ENCODE measurements at places on chromosomes 4 and X.
A peak's percentile ranks its signal among the peaks of the same experiment; 100 is the strongest.

DNA sequence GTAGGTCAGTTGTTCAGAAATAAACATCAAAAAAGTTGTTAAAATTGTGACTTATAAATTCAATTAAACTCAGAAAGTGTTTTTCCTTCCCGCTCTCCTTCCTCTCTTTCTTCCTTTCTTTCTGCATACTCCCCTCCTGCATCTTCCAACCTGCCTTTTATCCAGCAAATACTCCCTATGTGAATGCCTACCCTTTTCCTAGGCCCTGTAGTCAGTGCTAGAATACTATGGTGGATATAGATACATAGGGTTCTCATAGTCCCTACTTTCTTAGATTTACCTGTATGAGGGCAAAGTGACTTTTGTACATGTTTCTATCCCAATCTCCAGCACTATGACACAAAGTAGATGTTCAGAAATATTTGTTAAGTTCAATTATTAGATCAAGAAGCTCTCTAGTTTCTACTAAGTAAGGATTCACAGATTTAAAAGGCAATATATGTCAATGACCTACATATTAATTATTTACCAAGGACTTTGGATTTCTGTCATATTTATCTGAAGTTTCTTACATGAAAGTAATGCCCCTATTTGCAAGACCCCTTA is 732 bp downstream of the SULT1E1 start:
- DNase-seq, result no peak

DNA sequence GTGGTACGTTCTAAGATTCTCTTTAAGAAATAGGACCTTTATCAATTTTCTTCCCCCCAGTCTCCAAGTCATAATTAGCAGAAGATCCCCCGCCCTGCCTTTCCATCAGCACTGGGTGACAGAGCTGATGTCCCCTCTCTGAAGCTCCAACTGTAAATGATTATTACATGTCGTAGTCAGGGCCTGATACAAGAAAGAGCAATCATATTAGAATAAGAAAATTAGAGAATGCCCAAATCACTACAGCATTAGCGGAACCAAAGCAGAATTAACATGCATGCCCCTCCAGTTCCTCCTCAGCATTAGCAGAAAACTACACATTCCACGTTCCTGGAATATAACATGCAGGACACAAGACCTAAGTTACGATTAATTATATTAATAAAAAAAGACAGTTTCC is 717 bp downstream of the GPM6B start:
- no peak for DNase-seq

- DNase-seq, result no peak
These were observed 83.3 kb downstream of the SNCA start for GRCh38 chr4:89753601-89754066.

DNA sequence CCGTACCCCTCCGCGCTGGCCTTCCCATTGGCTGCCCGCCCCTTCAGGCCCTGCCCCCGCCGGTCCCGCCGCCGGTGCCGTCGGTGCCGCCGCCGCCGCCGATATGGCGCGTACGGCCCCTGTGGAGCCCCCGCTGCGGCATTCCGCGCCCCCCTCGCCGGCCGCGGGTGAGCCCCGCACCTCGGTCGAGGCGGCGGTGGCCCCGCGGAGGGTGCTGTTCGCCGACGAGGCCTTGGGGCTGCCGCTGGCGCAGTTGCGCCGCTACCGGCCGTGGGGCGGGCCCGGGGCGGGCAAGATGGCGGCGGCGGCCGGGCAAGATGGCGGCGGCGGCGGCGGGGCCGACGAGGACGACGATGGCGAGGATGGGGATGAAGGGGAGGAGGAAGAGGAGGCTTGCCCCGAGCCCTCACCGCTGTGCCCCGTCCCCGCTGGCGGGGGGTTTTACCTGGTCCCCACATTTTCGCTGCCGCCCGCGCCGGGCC is at the start of gene PPP1R3F:
TSS of gene PPP1R3F (plus strand) at position 27 of the 482 bp plus-strand sequence. CDS start at position 104, 77 bp downstream.
- no peak for DNase-seq

DNA sequence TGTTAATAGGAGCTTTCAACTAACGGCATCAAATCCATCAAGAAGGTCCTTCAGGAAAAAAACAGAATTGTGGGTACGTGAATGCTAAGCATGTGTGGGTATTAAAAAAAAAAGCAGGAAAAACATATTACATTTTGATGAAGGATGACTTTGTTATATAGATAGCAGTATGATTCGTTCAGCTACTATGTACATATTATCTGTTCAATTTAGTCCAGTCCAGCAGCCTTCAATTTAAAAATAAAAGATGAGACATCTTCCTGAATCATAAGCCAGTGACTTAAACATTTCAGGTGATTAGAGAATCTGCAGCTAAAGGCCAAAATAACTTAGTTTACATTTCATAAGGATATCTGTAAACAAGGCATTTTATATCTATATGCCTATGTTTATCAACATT is 63.4 kb downstream of the LCORL start:
- no peak for DNase-seq

DNA sequence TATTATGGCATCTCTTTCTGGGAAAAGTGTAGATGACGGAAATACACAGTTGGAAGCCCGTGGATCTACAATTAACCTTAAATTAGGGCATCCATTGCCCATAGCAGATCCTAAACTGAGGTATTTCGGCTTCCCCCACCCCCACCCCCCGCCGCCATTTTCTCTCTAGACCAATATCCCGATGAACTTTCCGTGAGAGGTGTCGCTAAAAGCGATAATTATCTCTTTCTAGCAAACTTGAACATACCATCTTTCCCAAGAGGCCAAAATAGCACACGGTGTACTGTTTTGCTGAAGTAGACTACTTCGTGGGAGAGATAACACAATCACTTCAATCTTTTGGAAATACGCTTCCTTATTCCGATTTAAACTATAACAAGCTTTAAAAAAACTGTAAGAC is 554 bp downstream of the KLHL15 start:
- DNase-seq, result no peak

- no peak for DNase-seq
These were observed 46.6 kb downstream of the FAM193A start for GRCh38 chr4:2583092-2583491.

GRCh38 chr4:168648929-168649328 is 152.1 kb downstream of the PALLD start:
- no peak for DNase-seq

DNA sequence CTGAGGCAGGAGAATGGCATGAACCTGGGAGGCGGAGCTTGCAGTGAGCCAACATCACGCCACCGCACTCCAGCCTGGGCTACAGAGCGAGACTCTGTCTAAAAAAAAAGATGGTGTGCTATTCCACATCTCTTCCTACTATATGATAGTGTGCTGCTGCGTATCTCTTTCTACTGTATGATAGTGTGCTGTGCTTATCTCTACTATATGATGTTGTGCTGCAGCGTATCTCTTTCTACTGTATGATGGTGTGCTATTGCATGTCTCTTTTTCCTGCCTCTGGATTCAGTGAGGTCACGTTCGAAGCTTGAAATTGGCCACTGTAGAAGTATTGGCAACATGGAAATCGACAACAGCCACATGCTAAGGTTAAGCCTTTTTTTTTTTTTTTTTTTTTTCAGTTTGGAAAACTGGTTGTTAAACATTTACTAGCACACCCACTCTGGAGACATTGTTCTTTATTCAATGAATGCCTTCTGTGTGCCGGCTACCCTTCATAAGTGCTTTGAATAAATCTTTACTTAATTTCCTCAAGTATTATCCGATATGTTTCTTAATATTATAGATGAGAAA is 31.0 kb downstream of the ARFIP1 start:
- DNase-seq, result no peak

DNA sequence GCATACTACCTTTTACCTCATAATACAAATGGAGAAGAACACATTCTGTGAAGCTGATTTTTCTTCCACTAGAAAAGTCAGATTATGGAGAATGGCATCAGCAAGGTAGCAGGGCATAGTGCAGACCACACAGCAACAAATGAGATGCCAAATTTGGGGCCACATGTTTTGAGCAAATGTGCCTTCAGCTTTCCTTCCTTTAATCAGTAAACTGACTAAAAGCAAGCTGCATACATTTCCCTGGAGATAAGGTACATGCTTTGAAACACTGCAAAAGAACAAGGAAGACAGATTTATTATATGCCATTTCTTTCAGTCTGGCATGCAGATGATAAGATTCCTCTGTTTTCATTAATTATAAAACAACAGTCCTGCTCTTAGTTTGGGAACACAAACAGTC is 67.1 kb upstream of the GUCY1A1 start:
- no peak for DNase-seq

DNA sequence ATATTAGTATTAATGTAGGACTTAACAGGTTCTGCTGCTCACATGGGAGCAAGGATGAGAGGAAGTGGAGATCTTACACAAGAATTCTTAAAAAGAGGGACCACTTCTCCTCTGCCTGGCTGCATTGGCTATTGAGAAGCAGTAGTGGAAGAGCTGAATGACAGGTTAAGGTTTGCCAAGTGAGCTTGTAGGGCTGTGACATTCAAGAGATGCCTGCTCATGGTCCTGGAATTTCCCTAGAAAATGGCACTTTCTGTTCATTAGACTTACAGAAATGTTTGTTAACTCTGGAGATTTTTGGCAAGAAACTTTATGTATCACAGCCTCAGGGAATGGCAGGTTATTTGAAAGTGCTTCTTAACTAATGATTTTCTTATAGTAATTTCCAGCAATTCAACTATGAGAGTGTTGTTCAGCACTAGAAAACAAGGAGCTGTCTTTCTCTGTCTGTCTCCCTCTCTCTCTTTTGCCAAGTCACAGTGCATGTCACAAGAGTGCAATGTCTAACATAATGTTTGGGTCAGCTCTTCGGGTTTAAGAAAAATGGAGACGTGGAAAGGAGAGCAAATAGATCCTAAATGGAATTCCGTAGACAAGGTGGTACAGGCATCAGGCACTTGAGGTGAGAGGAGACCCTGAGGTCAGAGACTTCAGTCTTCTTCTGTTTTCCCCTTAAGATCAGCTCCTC is 8.3 kb upstream of the NAP1L5 start:
- DNase-seq, result no peak

- peak; percentile 24 for DNase-seq
These were observed 88.3 kb downstream of the ZAR1 start for GRCh38 chr4:48578132-48578968.

DNA sequence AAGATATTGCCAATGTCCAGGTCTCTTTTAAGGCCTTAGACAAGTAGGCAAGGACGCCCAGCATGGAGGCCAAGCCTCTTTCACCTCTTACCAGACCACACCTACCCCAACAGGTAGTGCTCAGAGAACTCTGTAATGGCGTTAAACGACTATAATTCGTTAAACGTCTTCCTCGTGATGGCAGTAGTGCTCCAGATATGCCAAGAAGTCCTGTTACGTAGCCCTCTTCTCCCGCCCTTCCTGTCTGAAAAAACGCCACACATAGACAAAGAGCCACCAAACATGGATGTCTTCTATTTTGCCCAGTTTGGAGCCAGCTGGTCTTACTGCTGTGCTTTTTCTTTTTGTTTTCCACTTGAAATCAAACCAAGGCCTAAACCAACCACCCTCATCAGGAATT is 190.7 kb downstream of the OR13H1 start:
- no peak for DNase-seq

GRCh38 chrX:154799556-154800348 is 5.5 kb downstream of the MPP1 start:
- no peak for DNase-seq

GRCh38 chr4:80049402-80049801 is 23.6 kb downstream of the ANTXR2 start:
- no peak for DNase-seq

DNA sequence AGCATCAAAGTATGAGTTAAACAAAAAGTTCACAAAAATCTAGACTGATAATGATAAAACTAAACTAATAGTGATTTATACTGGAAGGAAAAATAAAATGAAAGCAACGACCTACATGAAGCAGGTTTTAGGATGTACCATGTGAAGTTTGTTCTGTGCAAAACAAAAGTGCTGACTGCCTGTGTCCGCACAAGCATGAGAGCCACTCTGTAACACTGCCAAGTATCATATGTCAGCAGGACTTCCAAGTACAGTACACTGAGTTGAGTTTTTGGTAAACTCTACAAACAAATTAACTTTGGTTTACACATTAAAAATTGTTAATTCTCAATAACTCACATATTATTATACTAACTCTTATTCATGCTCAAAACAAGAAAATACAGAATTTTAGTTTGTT is 459.0 kb downstream of the PDGFC start:
- no peak for DNase-seq

- DNase-seq, result no peak
These were observed 852.4 kb downstream of the CCSER1 start for GRCh38 chr4:90979556-90979955.

DNA sequence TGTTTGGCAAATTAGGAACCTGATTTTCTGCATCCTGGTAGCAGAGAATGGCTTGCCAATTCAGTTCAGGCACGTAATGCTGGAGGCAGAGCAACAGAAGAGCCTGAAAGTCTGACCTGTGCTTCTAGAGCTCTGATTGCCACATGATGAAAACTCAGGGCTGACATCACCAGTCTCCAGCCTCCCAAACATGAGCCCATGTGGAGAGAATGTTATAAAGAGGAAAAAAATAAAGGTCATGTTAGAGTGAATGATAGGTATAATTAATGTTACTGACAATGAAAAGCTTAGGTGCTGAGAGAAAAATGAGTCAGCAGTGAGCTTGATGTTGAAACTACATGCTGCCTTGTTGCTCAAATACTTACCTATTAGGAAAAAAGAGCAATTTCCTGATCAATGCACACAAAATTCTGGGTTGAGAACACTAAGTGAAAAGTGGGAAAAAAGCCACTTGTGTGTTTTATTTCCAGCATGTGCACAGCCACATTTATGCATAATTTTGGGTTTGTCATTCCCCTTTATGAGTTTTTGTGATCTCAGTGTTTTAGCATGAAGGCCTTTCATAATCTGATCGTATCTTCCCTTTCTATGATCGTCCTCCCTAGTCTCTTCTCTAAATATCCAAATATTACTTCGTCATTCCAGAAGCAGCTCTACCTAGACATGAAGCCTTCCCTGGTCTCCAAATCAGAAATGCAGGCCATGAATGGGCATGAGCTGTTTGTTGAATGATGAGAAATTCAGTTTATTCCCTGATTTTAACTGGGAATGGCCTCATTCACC is 113.3 kb upstream of the CPEB2 start:
- DNase-seq, result no peak

DNA sequence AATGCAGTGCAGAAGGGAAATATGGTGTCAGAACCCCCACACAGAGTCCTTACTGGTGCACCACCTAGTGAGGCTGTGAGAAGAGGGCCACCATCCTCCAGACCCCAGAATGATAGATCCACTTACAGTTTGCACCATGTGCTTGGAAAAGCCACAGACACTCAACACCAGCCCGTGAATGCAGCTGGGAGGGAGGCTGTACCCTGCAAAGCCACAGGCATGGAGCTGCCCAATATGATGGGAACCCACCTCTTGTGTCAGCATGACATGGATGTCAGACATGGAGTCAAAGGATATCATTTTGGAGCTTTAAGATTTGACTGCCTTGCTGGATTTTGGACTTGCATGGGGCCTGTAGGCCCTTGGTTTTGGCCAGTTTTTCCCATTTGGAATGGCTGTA is 34.2 kb upstream of the PGM2 start:
- DNase-seq, result no peak

DNA sequence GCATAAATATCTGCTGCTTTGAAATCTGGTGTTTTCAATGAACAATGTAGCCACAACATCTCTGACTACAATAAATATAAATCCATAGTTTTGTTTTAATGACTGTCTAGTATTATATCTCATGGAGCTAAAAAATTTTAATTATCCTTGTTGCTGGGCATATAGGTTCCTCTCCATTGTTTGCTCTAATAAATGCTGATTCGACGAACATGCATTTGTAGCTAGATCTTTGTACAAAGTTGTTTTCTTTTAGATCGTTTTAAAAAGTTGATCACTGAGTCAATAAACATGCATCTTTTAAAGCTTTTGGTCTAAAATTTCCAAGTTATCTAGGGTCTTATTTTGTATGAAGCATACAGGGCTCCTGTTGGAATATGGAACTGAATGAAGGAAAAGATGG is 130.5 kb upstream of the GPR101 start:
- no peak for DNase-seq

Data from stimulated activated CD4-positive, alpha-beta T cell treated with anti-CD3 and anti-CD28 coated beads, Interleukin-1b, Interleukin-23, amount 100 ng/mL, for 24 hours (primary cell).